B cell (primary cell): ENCODE measurements at places on chromosomes 1 and 21.

DNA sequence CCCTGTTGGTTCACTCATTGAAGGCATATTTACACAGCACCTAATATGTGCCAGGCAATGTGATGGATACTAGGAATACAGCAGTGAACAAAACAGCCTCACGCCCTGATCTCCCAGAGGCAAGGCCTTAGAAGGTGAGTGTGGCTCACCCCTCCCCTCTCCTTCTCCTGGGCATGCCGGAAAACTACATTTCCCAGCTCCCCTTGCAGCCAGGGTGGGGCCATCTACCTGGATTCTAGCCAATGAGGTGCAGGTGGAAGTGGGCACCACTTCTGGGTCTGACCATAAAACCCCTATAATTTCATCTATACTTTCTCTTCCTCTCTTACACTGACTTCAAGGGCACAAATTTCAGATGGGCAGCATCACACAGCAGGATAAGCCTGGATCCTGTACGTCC is 63.8 kb downstream of the FBXO2 start:
- no peak for DNase-seq

GRCh38 chr1:219703368-219703639 is 90.4 kb upstream of the ZC3H11B start:
- DNase-seq = no peak

DNA sequence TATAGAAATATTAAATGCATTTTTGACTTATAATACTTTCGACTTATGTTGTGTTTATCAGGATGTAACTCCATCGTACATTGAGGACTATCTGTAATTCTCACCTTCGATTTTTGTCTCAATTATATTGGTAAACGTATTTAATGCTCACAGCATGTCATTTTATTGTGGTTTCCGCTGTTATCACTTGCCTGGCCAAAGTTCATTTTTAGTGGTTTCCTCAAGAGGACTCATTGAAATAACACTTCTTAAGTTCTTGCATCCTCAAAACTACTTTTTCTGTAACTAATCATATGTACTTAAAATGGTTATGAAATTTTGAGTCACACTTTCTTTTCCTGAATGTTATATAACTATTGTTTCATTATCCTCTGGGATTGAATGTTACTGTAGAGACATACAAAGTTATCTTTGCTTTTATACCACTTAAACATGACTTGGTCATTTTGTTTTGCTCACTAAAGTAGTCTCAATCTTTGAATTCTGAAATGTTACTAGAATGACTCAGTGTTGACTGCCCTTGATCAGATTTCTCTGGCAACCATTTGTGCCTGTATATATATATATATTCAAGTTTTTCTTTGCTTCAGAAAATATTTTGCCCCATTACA is 289.6 kb upstream of the PROX1 start:
- DNase-seq = no peak

GRCh38 chr1:180988253-180988752 is 34.4 kb downstream of the STX6 start:
- no peak for DNase-seq

- DNase-seq = no peak
Observed at GRCh38 chr1:97245026-97245425, 523.4 kb downstream of the PTBP2 start.
